ENCODE measurements at places on chromosomes 3 and 15.

- no peak for DNase-seq
These were observed 490.9 kb downstream of the ZBBX start for GRCh38 chr3:166889241-166889640.

DNA sequence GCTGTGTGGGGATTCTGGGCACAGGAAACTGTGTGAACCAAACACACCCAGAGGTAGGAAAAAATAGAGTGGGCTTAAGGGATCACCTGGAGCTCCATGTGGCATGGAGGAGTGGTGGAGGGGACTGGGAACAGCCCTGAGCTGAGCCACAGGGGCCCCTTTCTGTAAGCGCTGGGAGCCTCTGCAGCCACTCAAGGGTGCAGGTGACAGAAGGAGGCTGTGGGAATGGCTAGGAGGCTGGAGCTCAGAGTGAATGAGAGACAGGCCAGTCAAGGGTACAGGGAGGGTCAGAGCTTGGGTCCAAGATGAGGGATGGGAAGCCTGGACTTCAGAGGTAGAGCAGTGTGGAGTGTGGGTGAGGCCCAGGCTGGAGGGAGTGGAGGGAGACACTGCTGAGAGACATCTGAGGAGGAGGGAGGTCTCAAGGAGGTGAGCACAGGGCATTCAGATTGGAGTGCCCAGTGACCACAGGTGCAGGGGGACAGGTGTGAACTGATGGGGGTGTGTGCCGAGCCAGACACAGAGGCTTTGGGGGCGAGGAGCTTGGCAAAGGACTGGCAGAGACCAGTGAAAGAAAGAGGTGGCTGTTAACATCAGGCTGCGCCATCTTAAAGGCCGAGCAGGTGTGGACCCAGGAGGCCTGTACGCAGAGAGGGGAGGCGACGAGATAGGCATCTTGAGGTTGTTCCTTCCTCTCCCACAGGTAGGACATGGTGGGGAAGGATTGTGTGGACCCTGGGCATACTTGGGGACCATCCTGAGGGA lies 56.8 kb downstream of the FGD5 start:
- DNase-seq, result no peak

- DNase-seq, result peak; percentile 33
These were observed 7.5 kb upstream of the PGPEP1L start for GRCh38 chr15:99014803-99015697.

- DNase-seq, result peak; percentile 74
These were observed 768 bp downstream of the UBXN7 start for GRCh38 chr3:196431181-196432136.

DNA sequence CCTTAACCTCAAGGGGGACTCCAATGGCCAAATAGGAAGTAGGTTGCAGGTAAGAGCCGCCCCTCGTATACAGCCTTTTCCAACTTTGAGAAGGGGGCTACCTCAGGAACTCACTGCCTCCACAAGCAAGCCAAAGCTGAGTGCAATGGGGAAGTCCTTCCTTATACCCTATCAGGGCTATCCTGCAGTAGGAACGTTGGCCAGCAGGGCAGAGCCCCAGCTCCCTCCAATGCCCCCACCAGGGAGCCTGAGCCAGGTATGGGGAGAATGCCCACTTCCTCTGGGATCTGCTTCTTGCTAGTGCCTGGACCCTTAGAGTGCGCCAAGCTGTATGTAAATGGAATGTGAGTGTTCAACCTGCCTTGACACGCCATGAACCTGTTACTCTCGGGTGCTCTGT lies 16.3 kb downstream of the CACNA2D2 start:
- DNase-seq, result no peak

DNA sequence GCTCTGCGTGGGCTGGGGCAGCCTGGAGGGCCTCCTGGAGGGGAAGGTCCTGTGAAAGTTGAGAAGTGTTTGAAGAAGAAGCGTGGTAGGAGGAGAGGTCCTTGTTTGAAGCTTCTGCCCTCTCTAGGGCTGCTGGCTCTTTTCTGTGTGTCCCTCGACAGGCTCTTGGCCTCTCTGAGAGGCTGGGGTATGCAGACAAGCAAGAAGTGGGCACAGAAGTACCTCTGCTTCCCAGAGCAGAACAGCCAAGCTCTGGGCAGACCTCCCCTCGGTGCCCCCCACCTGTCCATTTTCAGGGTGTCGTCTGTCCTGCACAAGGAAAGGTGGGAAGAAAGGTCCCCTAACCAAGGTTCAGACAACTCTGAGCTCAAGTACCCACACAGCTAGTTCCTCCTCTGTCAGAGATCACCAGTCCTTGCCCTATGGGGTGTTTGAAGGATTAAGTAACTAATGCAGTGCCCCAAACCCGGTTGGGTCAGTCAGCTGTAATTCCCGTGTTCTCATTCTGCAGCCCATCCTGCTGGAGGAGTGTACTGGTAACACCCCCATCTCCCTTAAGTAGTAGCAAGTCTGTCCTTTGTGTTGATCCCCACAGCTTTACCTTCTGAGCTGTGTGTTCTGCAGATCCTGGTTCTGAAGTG lies 6.3 kb downstream of the CSK start:
- no peak for DNase-seq

GRCh38 chr15:54518156-54518882 lies 540.1 kb downstream of the UNC13C start:
- DNase-seq, result no peak

DNA sequence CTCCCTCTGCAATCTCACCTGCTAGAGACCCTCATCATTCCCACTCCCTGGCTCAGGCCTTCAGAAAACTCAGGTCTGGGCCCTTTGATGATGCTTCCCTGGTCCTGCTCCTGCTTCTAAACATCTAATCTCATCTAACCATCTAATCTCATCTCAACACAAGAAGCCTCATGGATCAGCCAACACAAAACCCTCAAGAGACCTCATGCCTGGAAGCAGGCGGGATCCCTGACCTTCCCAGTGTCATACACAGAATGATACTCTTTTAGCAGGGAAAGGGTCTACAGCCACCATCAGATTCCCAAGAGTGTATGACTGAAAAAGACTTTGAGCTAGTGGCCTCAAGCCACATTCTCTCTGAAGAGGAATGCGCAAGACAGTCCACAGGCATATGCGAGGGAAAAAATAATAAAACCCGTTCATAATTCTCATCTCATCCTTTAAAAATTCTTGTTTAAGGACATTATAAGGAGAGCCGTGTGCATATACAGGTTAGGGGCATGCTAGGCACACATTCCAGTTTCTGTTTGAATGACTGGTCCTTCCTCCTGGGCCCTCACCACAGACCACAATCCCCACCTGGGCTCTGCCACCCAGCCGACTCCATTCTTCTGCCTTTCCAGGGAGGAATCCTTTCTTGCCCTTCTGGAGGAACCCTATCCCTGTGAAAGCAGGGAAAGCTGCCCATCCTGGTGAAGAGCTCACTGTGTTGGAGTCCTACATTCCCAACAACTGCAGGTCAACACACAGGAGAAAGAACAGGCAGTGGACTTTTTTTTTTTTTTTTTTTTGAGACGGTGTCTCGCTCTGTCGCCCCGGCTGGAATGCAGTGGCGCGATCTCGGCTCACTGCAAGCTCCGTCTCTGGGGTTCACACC lies 2.2 kb downstream of the ZXDC start:
- no peak for DNase-seq

- no peak for DNase-seq
These were observed 69.7 kb downstream of the WDR76 start for GRCh38 chr15:43896543-43896942.

GRCh38 chr15:26635614-26636013 lies 137.3 kb downstream of the GABRB3 start:
- DNase-seq, result no peak

DNA sequence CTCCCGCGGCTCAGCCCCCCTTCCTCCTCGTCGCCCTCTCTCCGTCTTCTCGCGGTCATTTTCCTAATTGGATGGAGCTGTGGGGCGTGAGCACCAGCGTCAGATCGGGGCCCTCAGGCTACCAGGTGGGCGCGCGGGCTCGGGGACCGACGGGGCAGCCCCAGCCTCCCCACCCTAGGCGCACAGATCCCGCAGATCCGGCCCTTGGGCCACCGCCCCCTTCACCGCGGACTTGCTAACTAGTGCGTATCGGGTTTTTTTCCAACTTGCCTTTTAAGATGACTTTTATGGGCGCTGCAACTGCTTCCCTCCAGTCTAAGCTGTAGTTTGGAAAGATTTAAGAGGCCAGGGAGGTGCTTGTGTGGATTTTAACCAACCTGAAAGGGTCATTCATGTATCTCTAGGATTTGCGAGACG lies 1.3 kb downstream of the ZNF710 start:
- peak; percentile 54 for DNase-seq

GRCh38 chr3:177537612-177538011 lies 340.3 kb upstream of the TBL1XR1 start:
- no peak for DNase-seq

GRCh38 chr3:179848711-179849110 lies 188.0 kb downstream of the PEX5L start:
- DNase-seq, result no peak

DNA sequence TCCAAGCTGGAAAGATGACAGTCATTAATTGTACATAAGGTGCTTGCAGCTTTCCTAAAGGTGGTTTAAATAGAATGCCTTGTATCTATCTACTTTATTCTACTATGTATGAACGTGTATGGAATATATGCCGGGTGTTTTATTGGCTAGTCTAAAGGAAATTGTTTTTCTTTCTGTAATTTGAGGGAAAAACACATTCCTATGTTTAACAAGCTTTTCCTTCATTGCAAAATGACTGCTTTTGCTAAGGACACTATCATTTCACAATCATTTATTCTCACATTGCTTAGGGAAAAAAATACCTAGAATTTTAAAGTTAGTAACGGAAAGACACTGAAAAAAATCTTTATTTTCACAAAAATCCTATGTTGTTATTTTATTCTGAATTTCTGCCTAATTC lies 141.7 kb downstream of the WDR76 start:
- DNase-seq, result no peak

GRCh38 chr3:188554404-188554803 lies 400.4 kb downstream of the LPP start:
- DNase-seq, result peak; percentile 77

DNA sequence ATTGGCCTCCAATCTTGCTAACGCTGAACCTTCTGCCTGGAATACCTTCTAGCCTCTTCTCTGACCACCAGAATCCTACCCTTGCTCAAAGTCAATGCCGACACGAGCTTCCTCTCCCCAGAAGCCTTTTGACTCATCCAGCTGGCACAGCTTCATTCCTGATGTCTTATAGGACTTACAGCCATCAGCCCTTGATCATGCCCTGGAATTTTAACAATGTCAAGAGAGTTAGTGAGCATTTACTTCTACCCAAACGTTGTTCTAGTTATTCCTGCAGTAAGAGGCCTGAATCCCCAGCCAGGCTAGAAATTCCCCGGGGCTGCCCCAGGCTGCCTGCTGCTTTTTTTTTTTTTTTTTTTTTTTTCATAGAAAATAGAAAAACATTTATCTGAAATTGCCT lies 3.9 kb downstream of the CYP1A2 start:
- DNase-seq, result peak; percentile 14

GRCh38 chr3:127612966-127613365 lies 14.8 kb downstream of the MCM2 start:
- DNase-seq, result no peak

DNA sequence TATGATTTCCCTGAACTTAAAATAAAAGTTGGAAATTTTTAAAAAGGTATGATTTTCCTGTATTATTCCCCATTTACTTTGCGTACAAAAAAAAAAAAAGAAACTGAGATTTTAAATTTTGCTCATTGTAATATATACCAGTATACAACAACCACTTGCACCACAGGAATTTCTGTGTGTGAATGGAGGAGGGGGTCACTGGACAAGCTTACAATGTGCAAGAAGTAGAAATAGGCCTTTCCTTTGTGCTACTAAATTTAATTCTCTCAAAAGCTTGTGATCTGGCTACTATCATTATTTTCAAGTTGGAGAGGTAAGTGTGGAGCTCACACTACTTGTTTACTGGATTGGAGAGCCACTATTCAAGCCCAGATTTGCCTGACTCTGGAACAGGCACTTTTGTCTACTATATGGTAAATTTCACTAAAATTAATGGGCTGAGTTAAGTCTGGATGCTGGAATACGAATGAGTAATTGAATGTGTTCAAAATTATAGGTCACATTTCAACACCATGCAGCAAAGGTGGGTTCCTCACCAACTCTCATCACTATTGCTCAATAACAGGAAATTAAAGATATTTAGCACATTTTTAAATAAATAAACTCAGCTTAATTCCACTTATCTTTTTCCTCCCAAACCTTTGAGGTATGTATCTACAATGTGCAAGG lies 148.0 kb upstream of the MBNL1 start:
- DNase-seq, result no peak

DNA sequence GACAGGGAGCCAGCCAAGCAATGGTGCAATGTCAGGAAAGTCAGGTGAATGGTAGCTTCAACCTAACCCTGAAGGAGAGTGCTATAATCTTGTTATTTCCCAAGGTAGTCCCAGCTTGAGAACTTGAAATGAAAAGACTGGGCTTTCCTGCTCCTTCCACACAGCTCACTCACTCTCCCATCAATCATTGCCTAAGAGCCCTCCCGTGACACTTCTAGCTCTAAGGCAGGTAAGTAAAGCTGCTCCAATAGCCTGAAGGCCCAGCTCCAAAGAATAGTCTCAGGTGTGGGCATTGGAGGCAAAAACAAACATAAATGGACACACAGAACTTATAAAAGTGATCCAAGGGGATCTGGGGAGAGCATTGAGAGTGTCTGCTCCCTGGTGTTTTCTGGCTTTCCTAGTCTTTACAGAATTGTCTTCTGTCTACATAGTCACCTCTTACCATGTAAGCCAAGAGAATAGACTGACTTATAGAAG lies 63.1 kb upstream of the TBC1D5 start:
- DNase-seq, result no peak

- DNase-seq, result peak; percentile 50
These were observed 227.5 kb upstream of the COL8A1 start for GRCh38 chr3:99410789-99411311.

DNA sequence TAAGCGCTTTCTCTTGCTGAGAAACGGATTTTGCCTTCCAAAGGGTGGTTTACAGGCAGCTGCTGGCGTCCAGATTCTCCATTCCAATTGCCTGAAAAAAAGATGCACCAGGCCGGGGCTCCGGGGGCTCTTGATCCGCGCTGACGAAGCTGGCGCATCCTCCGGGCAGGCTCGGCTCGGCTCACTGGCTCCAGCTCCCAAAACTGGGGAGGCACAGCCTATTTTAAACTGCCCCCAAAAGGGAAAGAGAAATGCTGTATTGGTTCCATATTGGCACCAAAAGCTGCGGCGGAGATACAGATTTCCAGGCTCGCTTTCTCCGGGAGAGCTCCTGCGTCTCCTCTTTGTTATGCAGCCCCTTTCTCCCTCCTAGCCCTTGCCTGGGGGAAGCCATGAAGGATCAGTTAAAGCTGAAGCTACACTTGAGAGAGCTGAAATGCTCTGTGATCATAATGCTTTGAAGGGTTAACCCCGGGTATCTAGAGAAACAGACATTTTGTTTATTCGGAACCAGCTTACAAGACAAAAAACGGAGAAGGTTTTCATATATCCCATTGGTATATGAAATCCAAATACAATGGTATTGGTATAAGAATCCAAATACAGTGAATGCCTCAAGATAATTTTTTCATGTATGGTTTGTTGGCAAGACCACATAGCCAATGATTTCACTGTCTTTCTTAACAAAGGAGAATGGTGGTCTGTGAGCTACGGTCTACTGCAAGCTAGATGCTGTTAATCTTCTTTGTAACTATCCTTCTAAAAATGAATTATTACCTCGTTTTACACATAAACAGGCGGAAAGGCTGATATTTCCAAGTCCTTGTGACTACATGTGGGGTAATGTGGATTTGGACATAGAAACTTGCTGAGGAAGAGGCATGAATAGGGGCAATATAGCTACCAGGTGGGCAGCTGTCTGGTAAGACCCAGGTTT lies 693 bp downstream of the CD200 start:
- DNase-seq, result no peak
